ENCODE measurements at places on chromosomes 5 and 9.
A peak's percentile ranks its signal among the peaks of the same experiment; 100 is the strongest.

DNA sequence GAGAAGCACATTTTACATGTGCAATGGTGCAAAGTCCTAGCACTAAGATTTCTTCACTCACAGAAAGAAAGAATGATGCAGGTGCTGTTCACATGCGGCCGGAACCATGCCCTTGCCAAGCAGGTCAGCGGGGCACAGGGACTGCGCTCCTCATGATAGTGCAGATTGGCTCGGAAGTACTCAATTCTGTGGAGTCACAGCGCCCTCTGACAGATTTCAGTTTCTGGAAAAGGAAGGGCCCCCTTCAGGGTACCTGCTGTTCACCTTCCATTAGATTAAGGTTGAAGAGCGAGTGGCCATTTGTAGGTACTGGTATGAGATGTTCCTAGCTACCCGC, 75.7 kb downstream of the TMC1 start:
- no peak for DNase-seq

DNA sequence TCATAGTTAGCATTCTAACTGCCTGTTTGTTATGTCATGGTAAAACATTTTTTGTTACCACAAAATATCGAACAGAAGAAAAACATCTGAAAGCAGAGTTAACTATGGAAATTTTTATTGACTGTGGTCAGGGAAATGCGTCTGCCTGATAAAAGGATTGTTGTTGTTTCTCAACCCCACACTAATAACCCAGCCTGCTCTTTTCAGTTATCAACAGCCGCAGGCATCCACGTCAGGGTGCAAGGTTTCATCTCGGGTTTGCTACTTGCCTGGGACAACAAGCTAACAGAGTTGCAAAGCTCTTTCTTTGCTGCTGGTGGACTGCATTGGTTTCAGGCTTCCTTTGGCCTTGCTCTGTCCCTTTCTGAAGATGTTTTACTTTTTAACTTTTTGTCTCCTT, 969.2 kb downstream of the CDH18 start:
- DNase-seq: no peak

- no peak for DNase-seq
These were observed 99.3 kb downstream of the ANGPTL2 start for GRCh38 chr9:127022913-127023660.

GRCh38 chr9:26535151-26535550, 357.5 kb downstream of the CAAP1 start:
- no peak for DNase-seq

DNA sequence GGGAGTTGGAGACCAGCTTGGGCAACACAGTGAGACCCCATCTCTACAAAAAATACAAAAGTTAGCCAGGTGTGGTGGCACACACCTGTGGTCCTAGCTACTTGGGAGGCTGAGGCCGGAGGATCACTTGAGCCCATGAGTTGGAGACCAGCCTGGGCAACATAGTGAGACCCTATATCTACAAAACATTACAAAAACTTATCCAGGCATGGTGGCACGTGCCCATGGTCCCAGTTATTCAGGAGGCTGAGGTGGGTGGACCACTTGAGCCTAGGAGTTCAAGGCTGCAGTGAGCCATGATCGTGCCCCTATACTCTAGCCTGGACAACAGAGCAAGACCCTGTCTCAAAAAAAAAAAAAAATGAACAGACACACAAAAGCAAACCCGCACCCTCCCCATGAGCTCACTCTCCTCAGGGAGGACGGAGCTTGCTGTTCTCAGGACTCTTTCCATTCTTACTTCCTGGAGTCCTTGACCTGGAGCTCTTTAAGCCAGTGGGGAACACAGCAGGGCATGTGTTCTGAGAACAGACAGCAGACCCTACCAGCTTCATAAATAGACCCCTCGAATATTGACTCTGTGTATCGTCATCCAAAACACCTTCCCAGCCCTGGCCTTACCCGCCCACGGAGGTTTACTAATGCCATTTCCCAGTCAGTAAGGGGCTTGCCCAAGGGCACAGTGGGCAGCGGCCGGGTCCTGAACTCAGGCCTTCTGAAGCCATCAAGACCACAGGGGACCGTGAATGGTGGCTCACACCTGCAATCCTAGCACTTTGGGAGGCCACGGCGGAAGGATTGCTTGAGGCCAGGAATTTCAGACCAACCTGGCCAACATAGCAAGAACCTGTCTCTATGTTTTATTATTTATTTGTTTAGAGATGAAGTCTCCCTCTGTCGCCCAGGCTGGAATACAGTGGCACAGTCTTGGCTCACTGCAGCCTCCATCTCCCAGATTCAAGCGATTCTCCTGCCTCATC, 11.1 kb downstream of the PTGES2 start:
- DNase-seq: no peak

DNA sequence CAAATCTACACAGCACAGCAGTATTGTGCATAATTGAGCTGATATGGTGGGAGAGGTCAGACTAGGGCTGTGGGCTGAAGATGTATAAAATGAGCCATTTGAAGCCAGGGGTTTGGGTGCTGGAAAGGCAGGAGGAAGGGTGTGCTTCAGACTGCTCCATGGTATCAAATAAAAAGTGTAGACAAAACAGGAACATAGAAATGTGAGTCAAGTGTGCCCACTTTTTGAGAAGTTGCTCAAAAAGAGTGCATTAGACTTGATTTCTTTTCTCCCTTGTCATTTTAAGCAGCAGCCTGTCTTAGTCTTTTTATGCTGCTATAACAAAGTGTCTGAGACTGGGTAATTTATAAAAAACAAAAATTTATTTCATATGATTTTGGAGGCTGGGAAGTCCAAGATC, 55.8 kb upstream of the ZFAND5 start:
- DNase-seq: no peak

DNA sequence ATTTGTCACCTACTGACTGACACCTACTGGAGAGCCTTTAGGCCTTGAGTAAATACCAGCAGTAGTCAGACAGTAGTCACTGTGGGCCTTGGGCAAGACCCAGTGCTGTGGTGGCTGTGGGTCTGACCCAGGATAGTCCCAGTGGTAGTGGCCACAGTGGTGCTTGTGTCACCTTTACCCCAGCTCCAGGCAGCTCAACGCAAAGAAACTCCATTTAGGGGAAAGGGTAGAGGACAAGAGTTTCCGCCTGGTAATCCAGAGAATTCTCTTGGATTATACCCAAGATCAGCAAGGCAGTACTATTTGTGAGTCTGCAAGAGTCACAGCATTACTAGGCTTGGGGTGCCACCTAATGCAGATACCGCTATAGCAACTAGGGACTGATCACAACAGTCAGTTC, 28.9 kb downstream of the CERT1 start:
- no peak for DNase-seq

DNA sequence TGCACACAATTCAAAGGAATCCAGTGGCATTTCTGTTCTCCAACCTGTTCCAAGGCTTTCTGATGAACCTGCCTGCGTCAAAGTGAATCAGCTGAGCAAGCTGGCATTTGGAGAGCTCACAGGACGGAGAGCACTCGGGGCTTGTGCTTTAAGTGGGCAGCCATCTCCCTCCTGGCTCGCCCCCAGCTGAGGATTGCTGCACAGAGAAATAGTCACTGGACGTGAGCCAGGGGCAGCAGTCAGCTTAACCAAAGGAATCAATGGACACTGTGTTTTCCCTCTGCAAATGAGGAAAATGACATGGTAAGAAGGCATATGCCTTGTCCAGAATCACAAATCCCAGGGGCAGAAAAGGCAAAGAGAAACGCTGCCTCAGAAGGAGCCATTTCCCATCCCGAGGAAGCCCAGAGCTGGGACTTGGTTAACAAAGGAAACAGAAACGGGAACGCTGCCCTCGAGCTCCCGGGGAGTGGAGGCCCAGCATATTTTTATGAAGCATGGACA, 299.4 kb downstream of the ZSWIM6 start:
- DNase-seq: no peak

GRCh38 chr5:124259017-124259416, 487.4 kb downstream of the ZNF608 start:
- no peak for DNase-seq

GRCh38 chr5:27458287-27458686, 419.9 kb upstream of the CDH9 start:
- no peak for DNase-seq

GRCh38 chr5:463952-464351, 21.0 kb downstream of the EXOC3 start:
- no peak for DNase-seq

DNA sequence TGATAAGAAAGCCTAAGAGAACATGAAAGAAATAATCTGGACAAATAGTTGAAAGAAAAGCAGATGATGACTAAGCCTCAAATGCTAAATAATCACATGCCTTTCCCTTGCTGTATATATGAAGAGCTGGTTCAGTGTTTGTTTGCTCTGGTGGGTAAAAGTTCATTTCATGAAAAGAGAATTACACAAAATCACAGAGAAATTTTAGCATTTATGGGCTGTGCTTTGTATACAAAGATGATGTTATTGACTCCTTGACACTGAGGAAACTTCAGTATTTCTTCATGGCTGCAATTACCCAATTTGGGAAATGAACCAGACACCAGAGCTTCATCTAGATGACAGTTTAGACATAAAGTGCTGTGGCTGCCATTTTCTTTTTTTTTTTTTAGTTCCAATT, 527.2 kb downstream of the NR2F1-AS1 start:
- DNase-seq: no peak

DNA sequence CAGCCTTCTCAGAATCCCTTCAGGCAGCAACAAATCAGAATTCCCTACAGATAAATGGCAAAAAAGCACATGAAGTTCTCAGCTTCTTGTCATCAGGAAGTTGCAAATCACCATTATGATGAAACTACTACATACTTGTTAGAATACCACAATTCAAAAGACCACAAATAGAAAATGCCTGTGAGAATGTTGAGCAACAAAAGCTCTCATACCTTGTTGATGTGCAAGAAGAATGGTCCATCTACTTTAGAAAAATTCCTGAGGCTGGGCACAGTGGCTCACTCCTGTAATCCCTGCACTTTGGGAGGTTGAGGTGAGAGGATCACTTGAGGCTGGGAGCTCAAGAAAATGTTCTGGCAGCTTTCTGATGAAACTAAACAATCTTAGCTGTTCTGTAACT, 278.1 kb downstream of the ICE1 start:
- no peak for DNase-seq

DNA sequence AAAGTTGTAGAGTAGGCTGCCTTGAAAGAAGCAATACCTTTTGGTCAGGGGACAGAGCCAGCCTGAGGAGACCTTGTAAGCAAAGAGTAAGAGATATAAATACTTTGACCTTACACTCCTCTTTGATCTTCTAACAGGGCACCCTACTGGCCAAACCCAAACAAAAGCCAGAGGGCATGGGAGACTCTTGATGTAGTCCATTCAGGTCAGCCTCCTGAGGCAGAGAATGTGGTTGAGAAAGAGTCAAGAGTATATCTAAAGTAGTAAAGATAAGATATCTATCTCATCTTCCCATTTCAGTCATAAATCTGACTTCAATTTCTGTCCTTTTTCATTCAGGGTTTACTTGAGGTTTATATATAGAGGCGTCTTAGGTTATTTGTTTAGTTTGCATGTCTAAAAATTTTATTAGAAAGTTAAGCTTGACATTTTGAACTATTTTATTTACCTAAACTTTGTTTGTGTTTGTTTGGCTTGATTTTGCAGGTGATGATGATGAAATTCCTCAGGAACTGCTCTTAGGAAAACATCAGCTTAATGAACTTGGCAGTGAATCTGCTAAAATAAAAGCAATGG, 125.7 kb downstream of the NIPBL start:
- DNase-seq: no peak

GRCh38 chr5:80034962-80035821, at the start of gene THBS4:
TSS of gene THBS4 (plus strand) at chr5:80035348. CDS start at chr5:80035538, 190 bp downstream.
- no peak for DNase-seq

DNA sequence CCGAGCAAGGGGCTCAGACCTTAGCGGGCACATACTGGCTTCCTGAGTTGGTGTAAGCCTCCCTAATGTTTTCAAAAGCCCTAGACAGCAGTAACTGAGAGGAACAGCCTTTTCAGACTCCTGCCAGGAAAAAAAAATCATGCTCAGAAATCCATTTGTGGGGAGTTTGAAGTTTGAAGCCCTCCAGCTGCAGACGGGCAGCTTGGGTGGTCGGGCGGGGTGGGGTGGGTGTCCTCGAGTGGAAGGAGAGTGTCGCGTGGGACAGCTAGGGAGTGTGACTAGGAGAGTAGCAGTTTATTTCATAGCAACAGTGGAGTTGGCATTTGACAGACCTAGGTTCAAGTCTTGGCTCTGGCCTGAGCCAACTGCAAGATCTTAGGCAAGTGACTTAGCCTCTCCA, 90.7 kb upstream of the PITX1 start:
- DNase-seq: no peak

- DNase-seq: no peak
These were observed 36.1 kb upstream of the NDFIP1 start for GRCh38 chr5:142072488-142072887.

GRCh38 chr5:78734950-78735349, 86.4 kb upstream of the LHFPL2 start:
- DNase-seq: no peak

DNA sequence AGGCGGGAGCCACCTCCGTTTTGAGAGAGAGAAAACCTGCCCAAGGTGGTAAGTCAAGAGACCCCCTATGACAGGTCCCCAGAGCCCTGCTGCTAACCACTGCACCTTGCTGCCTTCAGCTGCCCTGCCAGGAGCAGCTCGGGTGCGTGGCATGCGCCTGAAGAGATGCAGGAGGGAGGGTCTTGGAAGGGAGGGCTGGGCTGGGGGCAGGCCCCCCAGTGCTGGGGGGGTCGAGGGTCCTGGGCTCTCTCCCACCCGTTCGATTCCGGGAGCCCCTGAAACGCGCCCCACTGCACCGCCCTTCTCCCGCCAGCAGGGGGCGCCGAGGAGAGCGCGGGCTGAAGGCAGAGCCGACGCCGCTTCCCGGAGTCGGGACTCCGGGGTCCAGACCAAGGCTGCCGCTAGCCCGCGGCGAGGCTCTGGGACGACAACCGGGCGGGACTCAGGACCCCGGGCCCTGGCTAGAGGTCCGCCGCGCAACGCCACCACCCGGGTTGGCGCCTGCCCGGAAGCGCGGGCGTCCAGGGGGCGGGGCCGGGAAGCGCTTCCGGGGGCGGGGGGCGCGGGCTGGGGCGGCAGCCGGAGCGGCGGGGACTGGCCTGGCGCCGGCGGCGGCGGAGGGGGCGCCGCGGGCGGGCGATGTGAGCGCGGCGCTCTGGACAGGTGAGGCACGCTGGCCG, at the start of gene ZBTB34:
Gene ZBTB34 (plus strand): TSS at position 563 of the 680 bp plus-strand sequence. CDS start 18,761 bp downstream, outside the sequence.
- DNase-seq: peak; percentile 73

DNA sequence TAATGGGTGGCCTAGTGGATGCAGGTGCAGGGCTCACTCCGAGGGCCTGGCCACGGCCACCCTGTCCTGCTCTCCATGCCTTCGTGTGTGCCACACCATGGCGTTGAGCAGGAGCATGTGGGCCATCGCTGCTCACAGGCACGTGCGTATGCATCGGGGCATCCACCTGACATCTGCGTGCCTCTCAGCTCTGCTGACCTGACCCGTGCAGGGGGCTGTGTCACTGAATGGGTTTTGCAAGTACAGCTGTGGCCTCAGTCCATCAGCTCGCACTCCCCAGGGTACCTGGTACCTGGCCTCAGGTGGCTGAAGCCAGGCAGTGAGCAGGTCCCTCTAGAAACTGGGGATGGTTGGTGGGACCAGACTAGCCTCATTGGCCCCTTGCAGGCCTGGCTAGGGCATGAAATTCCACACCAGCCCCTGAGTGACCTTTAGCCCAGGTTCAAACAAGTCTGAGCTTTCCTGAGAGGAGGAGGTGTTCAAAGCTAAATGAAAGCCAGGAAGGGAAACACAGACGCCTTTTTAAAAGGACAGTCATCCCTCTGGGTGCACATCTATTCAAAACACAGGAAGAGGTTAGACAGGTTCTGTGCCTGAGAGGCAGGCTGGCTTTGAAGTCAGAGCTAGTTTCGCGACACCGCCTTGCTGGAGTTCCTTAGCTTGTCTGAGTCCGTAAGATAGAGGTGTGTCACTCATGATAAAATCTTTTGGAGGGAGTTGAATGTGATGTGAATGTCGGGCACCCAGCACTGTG, 74.0 kb downstream of the MACROH2A1 start:
- DNase-seq: no peak
